PC-3 (cell line): ENCODE measurements at places on chromosomes 3 and 15. TPM values are rescaled to one million over a fixed set of nuclear protein-coding genes. Genes with fewer than 3 reads are reported as not detected.

- no peaks in the 10 kb centered on the region for H3K36me3 ChIP-seq
- no peak overlapping the region for H3K4me3 ChIP-seq
- no peaks in the 10 kb centered on the region for H3K4me1 ChIP-seq
- no peak overlapping the region for H3K27ac ChIP-seq
- DNase-seq: no peak
Measured at GRCh38 chr3:176401211-176401610, 796.1 kb downstream of the TBL1XR1 start.

DNA sequence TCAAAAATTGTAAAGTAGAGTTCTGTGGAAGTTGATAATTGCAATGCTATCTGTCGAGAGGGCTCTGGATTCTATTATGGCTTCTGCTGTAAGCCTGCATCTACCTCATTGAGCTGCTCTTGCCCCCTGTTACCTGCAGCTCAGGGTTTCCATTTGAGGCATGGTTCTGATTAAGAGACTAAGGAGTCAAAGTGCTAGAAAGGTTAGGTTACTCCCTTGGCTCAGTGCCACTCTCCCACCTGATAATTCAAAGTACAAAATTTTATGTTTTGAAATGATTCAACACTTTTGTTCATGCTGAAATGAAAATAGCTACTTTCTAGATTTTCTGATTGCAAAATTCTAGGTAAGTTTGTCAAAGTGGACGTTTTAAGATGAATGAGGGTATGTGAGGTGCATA, 220.5 kb upstream of the SATB1 start:
- no peak overlapping the region for H3K4me3 ChIP-seq
- H3K36me3 ChIP-seq: no peaks in the 10 kb centered on the region
- H3K27ac ChIP-seq: no peak overlapping the region
- H3K4me1 ChIP-seq: 0 out of 2 replicates have a peak, but pooled peaks cover 6% of the 10 kb centered on the region

- H3K36me3 ChIP-seq: no peaks in the 10 kb centered on the region
- H3K27ac ChIP-seq: 0 out of 2 replicates have a peak overlapping the region, but pooled peaks have one; percentile 4
- H3K4me3 ChIP-seq: no peak overlapping the region
- peak; percentile 97 for DNase-seq
Measured at GRCh38 chr3:8482960-8483665, 18.5 kb upstream of the LMCD1 start.

The MYO5C gene
- total RNA-seq: 16.7 and 17.7 TPM in 2 replicates
